ENCODE measurements at places on chromosomes 2 and 18. TPM values are rescaled to one million over a fixed set of nuclear protein-coding genes. Genes with fewer than 3 reads are reported as not detected.

Gene SERPINB8
- polyA plus RNA-seq, result 3.4 TPM

Gene SMYD1
- 0.19 TPM for polyA plus RNA-seq

Gene HADHA
- 146 TPM for polyA plus RNA-seq

Gene APCDD1
- 36.8 TPM for polyA plus RNA-seq

Gene TRIM43B
- polyA plus RNA-seq, result not detected

Gene ZAP70
- not detected for polyA plus RNA-seq

Gene EML4
- 10.7 TPM for polyA plus RNA-seq

Gene ERMN
- polyA plus RNA-seq, result 73.4 TPM

Gene DNAJC5G
- not detected for polyA plus RNA-seq

Gene FAM228B
- polyA plus RNA-seq, result 10.9 TPM

Gene EGR4
- polyA plus RNA-seq, result 0.83 TPM
